ENCODE measurements at places on chromosomes 2 and 18.
A peak's percentile ranks its signal among the peaks of the same experiment; 100 is the strongest.

- no peaks in the 10 kb centered on the region for H3K36me3 ChIP-seq
- H3K27ac ChIP-seq = no peak overlapping the region
- H3K4me1 ChIP-seq = no peaks in the 10 kb centered on the region
- H3K4me3 ChIP-seq = no peak overlapping the region
- no peak for DNase-seq
Measured at GRCh38 chr2:201926067-201926466, 107.6 kb upstream of the FZD7 start.

GRCh38 chr18:31232013-31232412 is 69.4 kb upstream of the DSC1 start:
- H3K27me3 ChIP-seq = no peaks in the 10 kb centered on the region
- no peak for DNase-seq
- no peak overlapping the region for H3K27ac ChIP-seq
- no peaks in the 10 kb centered on the region for H3K4me1 ChIP-seq
- no peaks in the 10 kb centered on the region for H3K36me3 ChIP-seq
- no peak overlapping the region for H3K4me3 ChIP-seq

DNA sequence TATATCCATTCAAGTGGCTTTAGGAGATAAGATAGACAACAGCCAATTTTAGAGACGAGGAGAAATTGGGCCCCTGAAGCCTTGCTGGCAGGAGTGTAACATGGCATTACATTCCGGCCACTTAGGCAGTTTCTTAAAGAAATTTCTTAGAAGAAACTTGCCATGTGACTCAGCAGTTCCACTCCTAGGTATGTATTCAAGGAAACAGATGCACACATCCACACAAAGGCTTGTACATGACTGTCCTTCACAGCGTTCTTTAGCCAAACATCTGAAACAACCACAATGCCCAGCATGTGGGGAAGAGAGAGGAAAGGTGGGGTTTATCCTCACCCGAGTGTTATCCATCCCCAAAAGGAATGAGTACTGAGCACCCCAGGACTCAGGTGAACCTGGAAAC is 107.1 kb downstream of the NFATC1 start:
- no peak overlapping the region for H3K4me3 ChIP-seq
- DNase-seq = no peak
- H3K4me1 ChIP-seq = peaks cover 45% of the 10 kb centered on the region
- H3K27me3 ChIP-seq = no peaks in the 10 kb centered on the region
- H3K27ac ChIP-seq = peak overlapping the region; percentile 71

DNA sequence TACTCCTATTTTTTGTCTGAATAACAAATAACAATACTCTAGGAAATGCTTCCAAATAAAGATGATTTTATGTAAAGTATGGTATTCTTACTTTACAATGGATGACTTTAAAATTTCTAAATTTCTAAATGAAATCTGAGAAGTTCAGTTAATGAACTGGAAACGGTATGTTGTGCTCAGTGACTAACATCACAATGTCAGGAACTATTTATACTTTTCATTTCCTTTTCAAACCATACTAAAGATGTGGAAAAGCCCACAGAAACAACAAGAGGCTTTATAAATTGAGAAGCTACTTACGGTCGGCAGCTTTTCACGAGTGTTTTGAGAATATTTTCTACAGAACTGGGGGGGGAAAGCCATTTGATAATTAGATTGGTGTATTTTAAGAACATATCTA is 31.1 kb downstream of the PSME4 start:
- H3K4me1 ChIP-seq = no peaks in the 10 kb centered on the region
- H3K27me3 ChIP-seq = no peaks in the 10 kb centered on the region
- DNase-seq = no peak
- peaks cover 26% of the 10 kb centered on the region for H3K36me3 ChIP-seq

GRCh38 chr2:57902578-57902977 is 144.0 kb upstream of the VRK2 start:
- H3K27me3 ChIP-seq = peaks cover 2% of the 10 kb centered on the region
- H3K36me3 ChIP-seq = no peaks in the 10 kb centered on the region
- H3K27ac ChIP-seq = no peak overlapping the region

- no peaks in the 10 kb centered on the region for H3K36me3 ChIP-seq
- no peaks in the 10 kb centered on the region for H3K4me1 ChIP-seq
- no peak overlapping the region for H3K4me3 ChIP-seq
- no peak overlapping the region for H3K27ac ChIP-seq
Measured at GRCh38 chr2:627926-628560, 49.2 kb downstream of the TMEM18 start.

GRCh38 chr2:76825140-76825970 is 696.8 kb downstream of the LRRTM4 start:
- no peaks in the 10 kb centered on the region for H3K36me3 ChIP-seq
- H3K27ac ChIP-seq = no peak overlapping the region
- H3K4me1 ChIP-seq = no peaks in the 10 kb centered on the region
- H3K27me3 ChIP-seq = no peaks in the 10 kb centered on the region

GRCh38 chr18:43789234-43790000 is 512.1 kb upstream of the SYT4 start:
- no peak overlapping the region for H3K4me3 ChIP-seq
- DNase-seq = no peak
- H3K4me1 ChIP-seq = no peaks in the 10 kb centered on the region
- no peak overlapping the region for H3K27ac ChIP-seq

GRCh38 chr18:56199580-56200330 is 438.6 kb downstream of the TXNL1 start:
- no peaks in the 10 kb centered on the region for H3K36me3 ChIP-seq
- no peak overlapping the region for H3K27ac ChIP-seq
- H3K4me3 ChIP-seq = no peak overlapping the region
- DNase-seq = no peak
- no peaks in the 10 kb centered on the region for H3K4me1 ChIP-seq

GRCh38 chr18:56119681-56120080 is 518.7 kb downstream of the TXNL1 start:
- no peaks in the 10 kb centered on the region for H3K4me1 ChIP-seq
- no peak overlapping the region for H3K4me3 ChIP-seq
- no peaks in the 10 kb centered on the region for H3K36me3 ChIP-seq
- no peaks in the 10 kb centered on the region for H3K27me3 ChIP-seq
- DNase-seq = no peak
- no peak overlapping the region for H3K27ac ChIP-seq

GRCh38 chr2:113760400-113760799 is 4.0 kb upstream of the SLC35F5 start:
- no peak overlapping the region for H3K27ac ChIP-seq
- no peak overlapping the region for H3K4me3 ChIP-seq
- peaks cover 12% of the 10 kb centered on the region for H3K4me1 ChIP-seq
- peaks cover 3% of the 10 kb centered on the region for H3K36me3 ChIP-seq

- no peaks in the 10 kb centered on the region for H3K36me3 ChIP-seq
- H3K4me1 ChIP-seq = no peaks in the 10 kb centered on the region
- H3K27me3 ChIP-seq = no peaks in the 10 kb centered on the region
- no peak for DNase-seq
- no peak overlapping the region for H3K4me3 ChIP-seq
- no peak overlapping the region for H3K27ac ChIP-seq
Measured at GRCh38 chr18:67682516-67682915, 166.0 kb upstream of the DSEL start.

- no peak overlapping the region for H3K27ac ChIP-seq
- DNase-seq = no peak
- H3K27me3 ChIP-seq = peaks cover 4% of the 10 kb centered on the region
- no peak overlapping the region for H3K4me3 ChIP-seq
- no peaks in the 10 kb centered on the region for H3K36me3 ChIP-seq
- no peaks in the 10 kb centered on the region for H3K4me1 ChIP-seq
Measured at GRCh38 chr2:121101093-121101715, 183.8 kb downstream of the TFCP2L1 start.

GRCh38 chr2:173803449-173803848 is 161.7 kb downstream of the SP3 start:
- no peaks in the 10 kb centered on the region for H3K36me3 ChIP-seq
- H3K4me1 ChIP-seq = no peaks in the 10 kb centered on the region
- no peak overlapping the region for H3K4me3 ChIP-seq
- no peak for DNase-seq
- H3K27ac ChIP-seq = no peak overlapping the region

DNA sequence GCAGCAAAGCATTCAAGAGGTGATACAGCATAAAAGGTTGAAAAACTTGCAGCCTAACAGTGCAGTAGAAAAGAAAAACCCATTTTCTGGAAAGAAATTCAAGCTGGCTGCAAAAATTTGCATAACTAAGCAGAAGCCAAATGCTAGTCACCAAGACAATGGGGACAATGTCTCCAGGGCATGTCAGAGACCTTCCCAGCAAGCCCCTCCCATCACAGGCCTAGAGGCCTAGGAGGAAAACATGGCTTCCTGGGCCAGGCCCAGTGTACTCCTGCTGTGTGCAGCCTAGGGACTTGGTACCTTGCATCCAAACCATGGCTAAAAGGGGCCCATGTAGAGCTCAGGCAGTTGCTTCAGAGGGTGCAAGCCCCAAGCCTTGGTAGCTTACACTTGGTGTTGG is 405.1 kb upstream of the CYRIA start:
- H3K4me3 ChIP-seq = no peak overlapping the region
- no peaks in the 10 kb centered on the region for H3K4me1 ChIP-seq
- H3K36me3 ChIP-seq = no peaks in the 10 kb centered on the region
- H3K27me3 ChIP-seq = no peaks in the 10 kb centered on the region
- no peak overlapping the region for H3K27ac ChIP-seq

GRCh38 chr2:69817729-69818501 is 11.5 kb upstream of the GMCL1 start:
- H3K4me1 ChIP-seq = peaks cover 13% of the 10 kb centered on the region
- no peak overlapping the region for H3K27ac ChIP-seq
- peaks cover 20% of the 10 kb centered on the region for H3K36me3 ChIP-seq
- no peak overlapping the region for H3K4me3 ChIP-seq

GRCh38 chr18:56982766-56983165 is 164.1 kb upstream of the BOD1L2 start:
- no peaks in the 10 kb centered on the region for H3K27me3 ChIP-seq
- peaks cover 8% of the 10 kb centered on the region for H3K36me3 ChIP-seq
- H3K27ac ChIP-seq = no peak overlapping the region
- no peaks in the 10 kb centered on the region for H3K4me1 ChIP-seq
- no peak for DNase-seq

Data from activated T-helper 1 cell treated with anti-CD3 and anti-CD28 coated beads, Interleukin-12 subunit alpha, Interleukin-12 subunit beta, Interleukin-2, Interleukin-4 antibody, amounts not matched to agents 30 ng/mL and 10 ng/mL and 1 ng/mL, durations not matched to agents 14 hours and 24 hours and 36 hours (primary cell).